ENCODE measurements at places on chromosomes 6 and 20.

GRCh38 chr6:13527671-13528056 is 40.3 kb upstream of the GFOD1 start:
- no peak for DNase-seq

- no peak for DNase-seq
Observed at GRCh38 chr20:37518059-37518458, 3.0 kb upstream of the NNAT start.

GRCh38 chr6:5248302-5249098 is 12.2 kb downstream of the LYRM4 start:
- no peak for DNase-seq

DNA sequence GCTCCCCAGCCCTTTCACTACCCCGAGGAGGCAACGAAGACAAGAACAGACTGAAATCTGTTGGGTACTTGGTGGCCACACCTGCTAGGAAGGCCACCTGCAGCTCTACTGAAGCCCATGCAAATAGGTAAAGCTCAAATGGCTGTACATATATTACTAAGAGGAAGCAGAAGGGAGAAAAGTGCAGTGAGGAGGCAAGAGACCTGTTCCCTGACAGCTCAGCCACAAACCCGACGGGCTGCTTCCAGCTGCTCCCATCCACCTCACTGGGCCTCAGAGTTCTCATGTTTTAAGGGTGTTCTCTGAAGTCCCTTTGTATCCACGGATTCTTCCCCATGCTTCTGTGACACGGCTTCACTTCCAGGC is 24.6 kb downstream of the TRAM2 start:
- no peak for DNase-seq

- DNase-seq = no peak
Observed at GRCh38 chr6:11722805-11723631, 55.6 kb downstream of the ADTRP start.

GRCh38 chr20:51488331-51488730 is 54.2 kb downstream of the NFATC2 start:
- no peak for DNase-seq

GRCh38 chr6:87100216-87100615 is 5.3 kb upstream of the CGA start:
- DNase-seq = no peak

DNA sequence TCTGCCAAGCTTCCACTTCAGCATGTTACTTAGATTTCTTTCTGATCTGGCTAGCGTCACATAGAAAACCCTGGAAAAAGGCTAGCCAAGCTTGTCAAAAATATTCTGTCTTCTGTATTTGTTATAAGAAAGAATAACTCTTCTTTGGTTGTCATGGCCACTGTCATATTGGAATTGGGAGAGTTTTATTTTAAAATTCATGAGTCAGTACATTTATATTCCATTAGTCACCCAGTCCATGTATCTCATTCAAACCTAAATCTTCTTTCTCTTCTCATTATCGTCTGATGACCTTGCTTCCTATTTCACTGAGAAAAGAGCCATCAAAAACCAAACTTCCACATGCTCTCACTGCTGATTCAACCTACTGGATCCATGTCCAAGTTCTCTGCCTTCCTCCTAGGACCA is 65.7 kb downstream of the EPM2A start:
- no peak for DNase-seq

GRCh38 chr6:22334778-22335177 is 37.9 kb upstream of the PRL start:
- DNase-seq = no peak

- no peak for DNase-seq
Observed at GRCh38 chr6:29965563-29965872, 23.2 kb downstream of the HLA-A start.

- no peak for DNase-seq
Observed at GRCh38 chr20:57530327-57530981, 5.5 kb upstream of the CTCFL start.

GRCh38 chr20:60214901-60215815 is 256.9 kb downstream of the CDH26 start:
- DNase-seq = no peak

DNA sequence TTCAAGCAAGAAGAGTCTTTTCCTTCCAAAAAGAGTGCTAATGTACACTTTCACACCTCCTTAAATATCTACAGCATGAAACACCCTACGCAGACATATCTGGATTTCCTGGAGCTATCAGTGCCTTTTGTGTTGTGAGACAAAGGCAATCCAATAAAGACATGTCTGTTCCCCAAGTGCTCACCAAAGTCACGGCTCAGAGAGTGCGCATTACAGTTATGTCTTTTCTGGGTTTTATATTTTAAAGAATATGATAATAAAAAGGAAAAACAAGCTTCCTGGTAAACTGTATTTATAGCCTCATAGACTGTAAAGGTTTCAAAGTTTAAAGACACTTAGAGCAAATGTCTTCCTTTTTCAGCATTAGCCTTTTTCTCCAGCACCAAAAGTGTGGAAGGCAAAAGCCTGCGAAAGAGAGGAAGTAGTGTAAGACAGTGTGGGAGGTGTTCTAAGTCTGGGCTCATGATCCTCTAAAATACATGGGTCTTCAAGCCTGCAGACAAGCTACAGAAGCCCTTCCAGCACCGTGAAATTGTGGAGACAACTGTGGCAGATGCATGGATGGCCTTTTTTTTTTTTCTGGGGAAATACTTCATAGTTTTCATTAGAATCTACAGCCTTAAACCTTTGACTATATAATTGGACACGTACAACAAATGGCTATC is 135.0 kb upstream of the SLC35B3 start:
- DNase-seq = no peak

- DNase-seq = no peak
Observed at GRCh38 chr6:12291071-12291838, 1.1 kb downstream of the EDN1 start.

DNA sequence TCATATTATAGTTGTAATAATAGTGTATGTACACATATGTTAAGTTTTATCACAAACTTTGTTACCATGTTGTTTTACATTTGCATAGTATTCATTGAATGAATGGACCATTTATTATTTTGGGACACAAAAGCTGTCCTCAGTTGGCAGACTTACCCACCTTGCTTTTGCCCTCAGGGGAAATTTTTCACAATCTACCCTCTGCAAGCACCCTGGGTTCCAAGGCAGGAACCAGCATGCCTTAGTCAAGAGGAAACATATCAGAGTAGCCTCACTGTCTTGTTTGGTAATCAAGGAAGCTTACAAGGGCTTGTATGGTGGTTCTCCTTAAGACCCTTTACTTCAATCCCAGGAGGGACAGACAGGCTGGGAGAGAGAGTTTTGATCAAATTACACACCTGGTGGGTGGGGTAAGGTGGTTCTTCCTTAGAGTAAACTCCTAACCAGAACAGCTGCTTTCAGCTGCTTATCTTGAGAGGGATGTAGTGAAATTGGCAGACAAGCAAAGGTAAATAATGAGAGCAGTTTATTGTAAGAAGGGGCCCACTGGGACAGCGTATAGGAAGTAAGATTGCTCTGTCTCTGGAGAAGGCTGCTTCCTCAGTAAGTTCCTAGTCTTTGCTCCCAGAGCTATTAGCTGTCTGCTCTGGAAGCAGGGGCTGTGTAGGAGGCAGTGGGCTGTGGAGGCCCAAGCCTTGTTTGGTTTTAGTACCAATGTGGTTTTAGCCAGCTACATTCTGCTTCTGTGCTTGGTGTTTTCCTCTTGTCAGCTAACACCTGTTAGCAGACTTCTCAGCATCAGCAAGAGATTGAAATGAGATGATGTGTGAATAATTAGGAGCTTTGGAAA is 31.1 kb downstream of the BRPF3 start:
- DNase-seq = no peak

GRCh38 chr6:15994814-15995459 is 133.9 kb upstream of the MYLIP start:
- no peak for DNase-seq

- DNase-seq = no peak
Observed at GRCh38 chr6:98838032-98838431, 3.7 kb downstream of the POU3F2 start.

GRCh38 chr6:125020385-125020784 is 58.1 kb downstream of the RNF217 start:
- no peak for DNase-seq

- DNase-seq = no peak
Observed at GRCh38 chr6:151620179-151620578, 126.4 kb downstream of the CCDC170 start.

DNA sequence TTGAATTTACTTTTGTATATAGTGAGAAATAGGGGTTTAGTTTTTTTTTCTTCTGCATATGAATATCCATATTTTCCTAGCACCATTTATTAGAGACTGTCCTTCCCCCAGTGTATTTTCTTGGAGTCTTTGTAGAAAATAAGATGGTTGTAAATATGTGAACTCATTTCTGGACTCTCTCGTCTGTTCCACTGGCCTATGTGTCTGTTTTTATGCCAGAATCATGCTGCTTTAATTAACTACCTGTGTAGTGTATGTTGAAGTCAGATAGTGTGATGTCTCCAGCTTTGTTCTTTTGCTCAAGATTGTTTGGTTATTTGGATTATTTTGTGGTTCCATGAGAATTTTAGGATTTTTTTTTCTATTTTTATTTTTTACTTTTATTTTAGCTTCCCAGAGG is 176.6 kb upstream of the RAB32 start:
- DNase-seq = no peak

- no peak for DNase-seq
Observed at GRCh38 chr6:80988892-80989291, 763.6 kb downstream of the TENT5A start.

GRCh38 chr6:105688573-105688972 is 285.7 kb upstream of the PREP start:
- no peak for DNase-seq

DNA sequence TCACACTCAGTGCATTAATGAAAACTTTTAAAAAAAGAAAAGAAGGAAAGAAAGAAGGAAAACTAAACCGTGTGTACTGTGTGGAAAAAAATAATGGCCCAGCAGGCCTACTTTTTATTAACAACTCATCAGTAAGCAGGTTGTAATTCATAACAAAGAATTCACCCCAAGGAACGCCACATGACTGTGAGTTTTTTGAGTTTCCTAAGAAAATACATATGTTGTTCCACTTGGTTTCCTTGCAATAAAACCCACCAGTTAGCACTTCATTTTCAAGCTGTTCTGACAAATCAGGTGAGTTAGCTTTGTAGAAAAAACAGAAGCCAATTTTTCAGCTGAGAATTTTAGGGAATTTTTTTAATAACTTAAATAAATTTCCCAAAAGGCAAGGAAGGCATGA is 259.3 kb upstream of the TBX18 start:
- no peak for DNase-seq

Data from activated CD4-positive, alpha-beta T cell treated with anti-CD3 and anti-CD28 coated beads, Interleukin-2, amount 50 U/mL, for 4 hours (primary cell).